ENCODE measurements at places on chromosomes 2 and 18. TPM values are rescaled to one million over a fixed set of nuclear protein-coding genes. Genes with fewer than 3 reads are reported as not detected.

LINC00305 gene
- 0.09 TPM for polyA plus RNA-seq

TMEM247 gene
- polyA plus RNA-seq = not detected

ZFAND2B gene
- 39.0 TPM for polyA plus RNA-seq

IL36A gene
- not detected for polyA plus RNA-seq

OST4 gene
- 188 TPM for polyA plus RNA-seq

ABCG8 gene
- polyA plus RNA-seq = not detected

CRYBA2 gene
- 66.3 TPM for polyA plus RNA-seq

CCL20 gene
- polyA plus RNA-seq = 0.75 TPM

BOLL gene
- polyA plus RNA-seq = not detected

RGPD3 gene
- polyA plus RNA-seq = 0.08 TPM

RSAD2 gene
- polyA plus RNA-seq = 1.9 TPM

CNDP1 gene
- 0.84 TPM for polyA plus RNA-seq

LPIN1 gene
- 7.7 TPM for polyA plus RNA-seq

TMEM178A gene
- 3.4 TPM for polyA plus RNA-seq

PRADC1 gene
- 20.9 TPM for polyA plus RNA-seq

WDR54 gene
- polyA plus RNA-seq = 22.8 TPM

IL1RN gene
- 0.65 TPM for polyA plus RNA-seq

Measured in pancreas (tissue), 10 donors.